ENCODE measurements at places on chromosomes 6 and 20. TPM values are rescaled to one million over a fixed set of nuclear protein-coding genes. Genes with fewer than 3 reads are reported as not detected.

LPIN3 gene
- total RNA-seq, result 17.0 TPM

NKX2-2 gene
- total RNA-seq, result not detected

RAB44 gene
- not detected for total RNA-seq

ELOVL2 gene
- 0.06 TPM for total RNA-seq

MEP1A gene
- not detected for total RNA-seq

LY6G5B gene
- 3.9 TPM for total RNA-seq

PAK5 gene
- 0.11 TPM for total RNA-seq

ANKRD6 gene
- 21.5 TPM for total RNA-seq

CEP57L1 gene
- 14.5 TPM for total RNA-seq

GGTLC1 gene
- not detected for total RNA-seq

GRCh38 chr6:137363805-137364138, 130.4 kb downstream of the OLIG3 start:
- no peak for DNase-seq

- DNase-seq, result no peak
These were observed 147.7 kb downstream of the KCNQ5 start for GRCh38 chr6:72769459-72770125.

- DNase-seq, result no peak
These were observed 373.4 kb upstream of the SYNCRIP start for GRCh38 chr6:86016077-86016476.

DNA sequence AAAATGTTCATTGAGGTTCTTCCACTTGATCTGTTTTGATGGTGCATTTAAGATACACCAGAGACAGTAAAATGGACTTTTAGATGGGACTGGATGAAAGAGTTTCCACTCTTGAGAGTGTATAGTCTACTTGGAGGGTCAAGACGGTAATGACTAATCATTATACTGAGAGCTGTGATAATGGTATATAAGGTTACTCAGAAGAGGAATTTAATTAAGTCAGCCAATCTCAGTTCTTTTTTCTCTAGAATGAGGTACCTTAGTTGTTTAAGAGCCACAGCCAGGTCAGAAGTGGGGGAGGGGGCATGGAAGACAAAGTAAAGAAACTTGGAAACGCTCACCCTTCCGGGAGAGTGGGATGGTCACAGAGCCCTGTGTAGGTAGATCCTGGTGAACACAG, 123.9 kb downstream of the MAP3K4 start:
- DNase-seq, result no peak

GRCh38 chr6:22411376-22412105, 114.7 kb upstream of the PRL start:
- peak; percentile 9 for DNase-seq

- no peak for DNase-seq
These were observed 6.8 kb downstream of the SUN5 start for GRCh38 chr20:32997431-32997830.

- DNase-seq, result no peak
These were observed 468.5 kb downstream of the KIF16B start for GRCh38 chr20:16104783-16105182.

DNA sequence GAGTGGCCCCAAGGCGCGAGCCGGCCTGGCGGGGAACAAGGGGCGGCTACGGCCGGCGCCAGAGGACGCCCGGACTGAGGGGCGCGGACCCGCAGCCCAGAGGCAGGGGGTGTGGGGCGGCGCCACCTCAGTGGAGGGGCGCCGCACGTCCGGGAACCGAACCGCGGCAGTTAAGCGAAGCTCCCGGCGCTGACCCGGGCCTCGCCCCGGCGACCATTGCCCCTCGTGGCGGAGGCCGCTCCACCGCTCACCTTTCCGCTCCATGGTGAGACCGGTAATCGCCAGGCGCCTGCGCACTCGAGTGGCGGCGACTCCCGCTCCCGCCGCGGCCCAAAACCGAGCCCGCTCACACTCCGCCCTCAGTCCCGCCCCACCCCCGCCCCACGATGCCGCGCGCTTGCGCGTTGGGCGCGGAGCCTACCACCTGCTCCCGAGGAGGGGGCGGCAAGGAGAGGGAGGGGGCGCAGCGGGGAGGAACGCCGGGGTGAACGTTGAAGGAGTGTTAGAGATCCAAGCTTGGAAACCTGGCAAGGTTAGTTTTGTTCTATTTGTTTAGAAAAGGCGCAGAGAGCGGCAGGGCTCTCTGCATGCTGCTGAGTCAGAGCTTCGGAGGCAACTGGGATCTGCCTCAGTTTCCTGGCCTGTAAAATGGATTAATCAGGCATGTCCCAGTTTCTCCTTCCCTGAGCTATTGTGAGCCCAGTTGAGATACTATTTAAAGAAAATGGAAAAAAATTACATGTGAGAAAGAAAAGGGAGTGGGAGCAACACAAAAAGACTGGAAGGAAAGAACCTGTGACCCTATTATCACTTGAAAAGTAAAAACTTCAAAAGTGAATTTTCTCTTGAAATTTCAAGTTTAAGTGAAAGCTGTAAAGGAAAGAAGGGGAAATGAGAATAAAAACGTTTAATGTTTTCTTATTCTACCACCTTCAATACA, at the start of gene SRPK1:
Gene SRPK1 (minus strand): TSS at position 306 of the 940 bp plus-strand sequence. CDS start 42 bp downstream, at position 264.
- peak; percentile 92 for DNase-seq

DNA sequence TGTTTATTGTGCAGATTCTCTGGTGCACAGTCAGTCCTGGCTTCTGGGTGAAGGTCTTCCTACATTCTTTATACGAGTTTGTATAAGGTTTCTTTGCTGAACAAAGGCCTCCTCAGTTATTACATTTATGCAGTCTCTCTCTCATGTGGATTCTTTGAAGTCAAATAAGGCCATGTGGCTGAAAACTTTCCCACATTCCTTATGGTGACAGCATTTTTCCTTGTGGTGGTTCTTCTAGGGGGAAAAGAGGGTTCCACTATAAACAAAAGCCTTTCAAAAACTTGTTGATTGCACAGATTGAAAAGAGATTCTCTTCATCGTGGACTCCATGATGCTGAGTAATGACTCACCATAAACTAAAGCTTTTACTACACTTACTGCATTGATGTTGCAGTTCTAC, 19.2 kb downstream of the ZSCAN12 start:
- no peak for DNase-seq

DNA sequence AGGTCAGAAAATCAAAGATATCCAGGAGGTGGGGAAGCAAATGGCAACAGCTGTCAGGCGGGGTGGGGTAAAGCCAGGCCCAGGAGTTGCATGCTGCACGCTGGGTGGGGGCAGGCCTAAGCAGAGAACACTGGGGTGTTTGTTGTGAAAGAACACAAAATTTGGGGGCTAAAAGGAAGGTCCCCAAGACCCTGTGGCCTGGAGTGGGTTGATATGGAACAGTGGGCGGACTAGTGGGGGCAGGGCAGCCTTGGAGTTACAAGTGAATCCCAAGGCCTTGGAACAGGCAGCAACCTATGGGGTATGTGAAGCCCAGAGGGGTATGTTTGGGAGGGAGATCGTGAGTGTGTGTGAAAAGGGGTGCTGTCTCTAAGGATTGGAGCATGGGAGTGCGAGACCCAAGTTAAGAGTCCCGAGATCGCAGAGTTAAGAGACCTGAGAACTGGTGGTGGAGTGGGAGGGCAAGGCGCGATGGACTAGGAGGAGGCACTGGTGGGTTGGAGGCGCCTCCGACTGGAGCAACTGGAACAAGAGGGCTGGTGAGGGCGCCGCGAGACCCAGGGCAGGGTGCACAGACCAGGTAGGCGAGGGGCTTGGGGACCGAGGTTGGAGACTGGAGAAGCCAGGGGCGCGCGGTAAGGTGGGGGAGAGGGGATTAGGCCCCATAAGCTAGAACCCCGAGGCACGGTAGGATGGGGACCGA, 658 bp downstream of the CUL7 start:
- DNase-seq, result peak; percentile 41

GRCh38 chr6:156060013-156060412, 604.4 kb upstream of the NOX3 start:
- DNase-seq, result no peak

DNA sequence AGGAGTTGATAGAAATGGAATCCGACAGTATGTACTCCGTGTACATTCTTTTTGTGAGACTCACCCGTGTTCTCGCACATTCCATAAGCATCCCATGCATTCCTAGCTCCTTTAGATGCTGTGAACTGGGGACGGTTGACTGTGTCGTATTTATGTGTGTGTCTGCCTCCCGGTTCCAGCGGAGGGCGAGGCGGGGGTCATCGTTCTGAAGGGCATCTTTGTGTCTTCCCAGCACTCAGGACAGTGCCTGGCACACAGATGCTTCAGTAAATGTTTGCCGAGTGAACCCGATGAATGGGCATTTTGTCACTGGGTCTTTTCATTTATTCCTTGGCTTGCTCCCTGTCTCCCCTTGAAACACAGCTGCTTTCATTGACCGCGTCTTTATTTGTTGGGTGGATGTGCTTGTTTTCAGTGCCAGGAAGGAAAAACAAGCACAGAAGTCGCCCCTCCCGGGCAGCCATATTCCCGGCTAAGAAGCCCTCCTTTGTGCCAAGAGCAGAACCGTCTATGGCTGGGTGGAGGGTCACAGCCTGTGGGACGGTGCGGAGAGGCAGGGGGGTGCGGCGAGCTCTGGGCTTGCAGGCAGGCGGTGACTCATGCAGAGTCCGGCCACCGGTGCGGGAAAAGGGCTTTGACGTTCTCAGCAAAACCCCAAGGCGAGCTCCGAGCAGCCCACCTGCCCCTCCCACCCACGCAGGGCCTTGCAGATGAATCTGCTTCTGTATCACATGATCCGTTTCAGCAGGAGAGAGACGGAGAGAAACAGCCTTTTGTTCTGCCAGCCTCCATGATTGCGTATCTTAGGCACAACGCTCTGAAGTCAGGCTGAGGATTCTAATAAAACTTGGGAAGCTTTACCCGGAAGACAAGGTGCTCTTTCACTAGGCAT, 11.2 kb upstream of the PSMG4 start:
- peak; percentile 83 for DNase-seq

DNA sequence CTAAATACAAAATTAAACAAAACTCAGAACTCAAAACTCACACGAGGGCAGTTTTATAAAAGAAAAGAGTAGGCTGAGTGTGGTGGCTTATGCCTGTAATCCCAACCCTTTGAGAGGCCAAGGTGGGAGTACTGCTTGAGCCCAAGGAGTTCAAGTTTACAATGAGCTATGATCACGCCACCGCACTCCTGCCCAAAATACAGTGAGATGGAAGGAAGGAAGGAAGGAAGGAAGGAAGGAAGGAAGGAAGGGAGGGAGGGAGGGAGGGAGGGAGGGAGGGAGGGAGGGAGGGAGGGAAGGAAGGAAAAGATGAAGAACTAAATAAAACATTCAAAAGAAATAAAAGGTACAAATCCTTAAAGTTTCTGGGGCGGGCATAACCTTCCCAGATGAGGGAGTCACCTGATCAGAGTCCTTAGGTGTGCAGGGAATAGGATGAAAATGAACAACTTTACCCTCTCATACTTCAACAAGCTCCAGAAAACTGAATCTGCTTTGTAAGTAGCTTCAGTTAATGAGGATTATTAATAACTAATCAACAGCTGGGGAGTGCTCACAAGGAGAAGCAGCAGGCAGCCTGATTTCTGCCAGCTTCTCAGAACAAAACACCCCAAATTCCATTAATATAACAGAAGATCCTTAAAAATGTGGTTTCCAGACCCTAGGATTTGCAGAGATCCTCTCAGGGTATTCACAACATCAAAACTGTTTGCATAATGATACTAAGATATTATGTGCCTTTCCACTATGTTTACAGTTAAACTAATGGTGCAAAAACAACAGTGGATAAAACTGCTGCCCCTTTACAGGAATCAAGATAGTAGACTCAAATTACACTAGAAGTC, 21.8 kb downstream of the LMBRD1 start:
- DNase-seq, result no peak

DNA sequence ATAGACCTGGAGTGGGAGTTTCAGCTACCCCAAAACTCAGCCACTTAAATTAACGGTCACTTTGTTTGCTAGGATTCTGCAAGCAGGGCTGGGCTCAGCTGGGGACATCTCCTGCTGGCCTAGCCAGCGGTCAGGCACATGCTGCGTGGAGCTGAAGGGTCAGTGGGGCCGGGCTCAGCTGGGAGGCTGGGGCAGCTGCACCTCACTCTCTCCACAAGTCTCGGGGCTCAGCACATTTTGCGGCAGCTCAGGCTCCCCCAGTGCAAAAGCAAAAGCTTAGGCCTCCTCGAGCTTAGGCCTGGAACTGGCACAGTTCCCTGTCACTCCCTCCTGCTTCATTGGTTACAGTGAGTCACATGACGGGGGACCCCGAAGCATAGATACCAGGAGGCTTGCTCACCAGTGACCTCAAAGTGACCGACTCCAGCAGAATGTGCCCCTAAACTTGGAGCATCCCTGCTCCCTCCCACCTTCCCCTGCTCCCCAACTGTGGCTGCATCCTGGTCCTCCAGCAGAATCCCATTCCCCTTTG, 80.6 kb upstream of the CST7 start:
- no peak for DNase-seq

- no peak for DNase-seq
These were observed 73.4 kb upstream of the GTSF1L start for GRCh38 chr20:43800186-43800585.

DNA sequence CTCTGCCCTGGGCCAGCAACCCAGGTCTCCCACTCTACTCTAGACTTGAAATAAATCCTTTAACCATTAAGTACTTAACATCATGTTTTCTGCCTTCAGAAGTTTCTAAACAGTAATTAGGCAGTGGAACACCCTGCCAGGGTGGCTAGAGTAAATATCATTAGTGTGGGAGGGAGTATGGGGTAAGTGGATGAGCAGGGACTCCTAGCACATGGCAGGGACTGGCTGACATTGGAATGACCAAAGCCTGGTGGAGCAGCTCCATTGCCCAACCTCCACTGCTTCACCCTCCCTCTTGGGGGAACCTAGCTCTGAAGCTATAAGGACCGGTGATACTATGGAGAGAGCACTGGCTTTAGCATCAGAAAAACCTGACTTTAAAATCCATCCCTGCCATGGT, 167.1 kb downstream of the MAFB start:
- no peak for DNase-seq

- DNase-seq, result peak; percentile 62
These were observed 78.5 kb upstream of the TRDN start for GRCh38 chr6:123715006-123715863.

Measured in cardiac muscle cell (in vitro differentiated cells and primary cell).